HAP-1 (cell line): ENCODE measurements at places on chromosomes 4 and X.
A peak's percentile ranks its signal among the peaks of the same experiment; 100 is the strongest.

DNA sequence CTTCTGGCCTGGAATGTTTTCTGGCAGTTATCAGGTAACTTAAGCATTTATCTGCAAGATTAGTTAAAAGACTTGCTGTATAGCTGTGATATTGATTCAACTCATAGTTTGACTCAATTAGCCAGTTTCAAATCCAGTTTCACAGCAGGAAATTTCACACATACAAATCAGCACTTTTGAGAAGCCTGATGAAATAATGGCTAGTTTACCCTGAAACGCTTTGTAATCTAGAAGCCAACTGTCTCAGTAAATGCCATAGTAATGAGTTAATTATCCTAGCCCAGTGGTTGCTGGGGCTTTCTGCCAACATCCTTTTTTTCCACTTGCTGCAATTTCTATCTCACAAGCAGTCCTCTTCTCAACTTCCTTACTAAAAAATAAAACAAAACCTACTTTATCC lies 53.1 kb downstream of the ARHGEF38 start:
- DNase-seq: no peak

- DNase-seq: no peak
Observed at GRCh38 chr4:168045354-168045753, 47.0 kb upstream of the ANXA10 start.

GRCh38 chrX:69031181-69031580 lies 134.1 kb downstream of the PJA1 start:
- peak; percentile 50 for DNase-seq

DNA sequence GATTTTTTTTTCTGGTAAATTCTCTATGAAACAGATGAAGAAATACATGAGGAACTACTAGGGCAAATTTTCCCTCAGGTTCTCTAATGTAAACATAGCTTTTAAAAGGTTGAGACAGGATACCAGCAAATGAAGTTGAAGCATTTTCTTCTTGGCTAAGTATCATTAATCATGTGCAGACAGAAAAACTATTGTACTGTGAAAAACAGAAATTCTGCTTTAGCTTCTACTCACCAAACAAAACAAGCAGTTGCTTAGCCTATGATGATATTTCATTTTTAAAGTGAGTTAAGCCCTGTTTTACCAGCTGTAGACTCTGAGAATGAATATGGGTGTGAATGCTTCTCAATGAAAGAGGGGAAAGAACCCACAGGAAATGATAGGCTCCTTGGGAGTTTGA lies 358.9 kb downstream of the TRAM1L1 start:
- DNase-seq: no peak

DNA sequence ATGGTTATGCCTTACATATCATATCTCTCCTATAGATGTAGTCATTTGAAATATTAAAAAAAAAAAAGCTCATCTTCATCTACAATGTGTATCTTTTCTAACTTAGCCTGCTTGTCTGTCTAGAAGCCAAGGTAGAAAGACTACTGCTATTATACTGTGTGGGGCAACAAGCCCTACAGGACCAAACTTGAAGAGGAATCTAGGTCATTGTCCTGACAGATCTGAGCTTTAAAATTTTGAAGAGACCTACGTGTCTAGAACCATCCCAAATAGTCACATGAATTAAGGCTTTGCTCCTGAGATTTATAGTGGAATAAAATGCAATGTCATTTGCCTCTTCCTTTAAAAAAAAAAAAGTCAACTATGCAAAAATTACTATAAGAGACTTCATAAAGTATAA lies 95.8 kb downstream of the PALLD start:
- DNase-seq: no peak
